ENCODE measurements at places on chromosomes 7 and 10. TPM values are rescaled to one million over a fixed set of nuclear protein-coding genes. Genes with fewer than 3 reads are reported as not detected.
A peak's percentile ranks its signal among the peaks of the same experiment; 100 is the strongest.

The NUTM2A gene
- 0.79 TPM for total RNA-seq

GRCh38 chr7:100095289-100095688 is 5.9 kb downstream of the MCM7 start:
- no peak overlapping the region for H3K27ac ChIP-seq
- H3K4me3 ChIP-seq = no peak overlapping the region
- no peaks in the 10 kb centered on the region for H3K27me3 ChIP-seq
- H3K36me3 ChIP-seq = peaks cover 58% of the 10 kb centered on the region

DNA sequence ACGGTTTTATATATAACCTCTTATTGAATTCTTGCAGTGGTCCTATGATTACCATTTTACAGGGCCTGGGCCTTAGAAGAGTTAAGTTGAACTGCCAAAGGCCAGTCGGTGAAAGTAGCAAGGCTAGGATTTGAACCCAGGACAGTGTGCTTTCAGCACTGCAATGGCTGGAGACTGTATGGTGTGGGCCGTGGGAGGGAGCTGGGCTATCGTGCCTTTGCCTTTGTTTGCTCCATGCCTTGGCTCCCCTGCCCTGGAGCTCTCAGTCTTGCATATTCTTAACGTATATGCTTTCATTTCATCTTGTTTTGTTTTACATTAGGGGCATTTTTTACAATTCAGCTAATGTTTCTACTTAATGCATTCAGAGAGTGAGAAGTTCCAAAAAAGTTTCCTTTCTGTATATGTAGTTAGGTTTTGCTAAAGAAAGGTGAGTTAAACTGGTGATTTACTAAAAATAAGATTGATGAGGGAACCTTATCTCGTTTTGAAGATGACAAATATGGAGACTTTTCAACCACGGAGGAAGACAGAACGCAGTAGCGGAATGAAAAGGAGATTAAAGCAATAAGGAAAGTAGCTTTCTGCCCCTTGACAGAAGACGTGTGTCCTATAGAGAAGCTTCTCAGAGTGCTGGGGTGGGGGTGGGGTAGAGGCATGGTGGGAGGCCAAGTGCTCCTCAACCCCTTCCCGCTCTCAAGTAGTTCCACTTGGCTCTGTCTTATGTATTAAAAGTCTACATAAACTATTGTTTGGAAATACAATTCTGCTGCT is 82.5 kb downstream of the RTKN2 start:
- H3K4me1 ChIP-seq = peaks cover 57% of the 10 kb centered on the region
- H3K4me3 ChIP-seq = peak overlapping the region; percentile 47
- H3K27me3 ChIP-seq = no peaks in the 10 kb centered on the region
- peaks cover 44% of the 10 kb centered on the region for H3K36me3 ChIP-seq

DNA sequence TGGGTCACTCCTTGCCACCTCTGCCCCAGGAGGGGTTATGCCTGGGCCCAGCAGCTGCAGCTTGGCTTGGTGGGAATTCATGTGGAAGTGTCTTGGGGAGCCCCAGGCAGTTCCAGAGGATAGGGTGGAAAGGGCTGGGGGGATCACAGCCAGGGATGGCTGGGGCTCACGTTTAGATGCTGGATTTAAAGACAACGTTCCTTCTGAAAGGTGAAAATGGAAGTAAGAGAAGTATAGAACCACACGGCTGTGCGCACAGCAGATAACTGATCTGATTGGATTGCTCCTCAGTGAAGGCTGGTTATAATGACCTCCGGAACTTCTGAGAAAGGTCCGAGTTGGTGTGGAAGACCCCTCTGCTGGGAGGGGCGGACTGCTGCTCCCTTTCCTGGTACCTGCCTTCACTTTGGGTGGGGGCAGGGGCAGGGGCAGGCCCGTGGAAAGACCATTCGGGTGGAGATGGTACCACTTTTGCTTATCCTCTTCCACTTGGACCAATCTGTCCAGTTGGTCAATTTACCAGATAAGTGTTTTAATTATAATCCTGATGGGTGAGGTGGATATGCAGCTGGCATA is 7.9 kb upstream of the MYL7 start:
- H3K27ac ChIP-seq = no peak overlapping the region
- DNase-seq = no peak
- no peaks in the 10 kb centered on the region for H3K36me3 ChIP-seq

GRCh38 chr7:87223666-87224065 is 4.1 kb upstream of the TMEM243 start:
- H3K4me3 ChIP-seq = no peak overlapping the region
- DNase-seq = no peak
- H3K36me3 ChIP-seq = peaks cover 5% of the 10 kb centered on the region
- H3K4me1 ChIP-seq = peaks cover 16% of the 10 kb centered on the region

Data from activated naive CD8-positive, alpha-beta T cell treated with anti-CD3 and anti-CD28 coated beads, Interleukin-2, amount 10 ng/mL, durations not matched to agents 7 days and 5 days (primary cell).